ENCODE measurements at places on chromosomes 1 and 21. TPM values are rescaled to one million over a fixed set of nuclear protein-coding genes. Genes with fewer than 3 reads are reported as not detected.

Gene PLA2G5
- under 0.01 TPM for total RNA-seq

Gene OR2C3
- not detected for total RNA-seq

Gene RGSL1
- not detected for total RNA-seq

Gene RGS13
- total RNA-seq = not detected

Gene SPRR1A
- not detected for total RNA-seq

Gene TP73
- total RNA-seq = under 0.01 TPM

Gene CFHR5
- not detected for total RNA-seq

Gene CR2
- under 0.01 TPM for total RNA-seq

Gene NUCKS1
- total RNA-seq = 128 TPM

Gene SERPINC1
- not detected for total RNA-seq

Gene HMGCL
- total RNA-seq = 37.7 TPM

Gene NES
- 55.1 TPM for total RNA-seq

Gene DISC1
- 6.2 TPM for total RNA-seq

Gene SPSB1
- 68.9 TPM for total RNA-seq

Gene FLG2
- not detected for total RNA-seq

Gene IL23R
- not detected for total RNA-seq

Gene RASSF5
- 0.13 TPM for total RNA-seq

Gene FAM163A
- total RNA-seq = 0.51 TPM

Gene LYPD8
- not detected for total RNA-seq

Gene HES4
- 54.1 TPM for total RNA-seq

Gene C1QA
- total RNA-seq = not detected

Gene SLC25A34
- 0.26 TPM for total RNA-seq

Gene CD34
- total RNA-seq = 19.8 TPM

Gene LCK
- total RNA-seq = under 0.01 TPM

Gene OR2L3
- not detected for total RNA-seq

Gene SOX13
- total RNA-seq = 7.4 TPM

Gene MFAP2
- 55.3 TPM for total RNA-seq

Gene SELENBP1
- 0.13 TPM for total RNA-seq

Data from dermis microvascular lymphatic vessel endothelial cell (primary cell).